ENCODE measurements at places on chromosomes 11 and 22.
A peak's percentile ranks its signal among the peaks of the same experiment; 100 is the strongest.

DNA sequence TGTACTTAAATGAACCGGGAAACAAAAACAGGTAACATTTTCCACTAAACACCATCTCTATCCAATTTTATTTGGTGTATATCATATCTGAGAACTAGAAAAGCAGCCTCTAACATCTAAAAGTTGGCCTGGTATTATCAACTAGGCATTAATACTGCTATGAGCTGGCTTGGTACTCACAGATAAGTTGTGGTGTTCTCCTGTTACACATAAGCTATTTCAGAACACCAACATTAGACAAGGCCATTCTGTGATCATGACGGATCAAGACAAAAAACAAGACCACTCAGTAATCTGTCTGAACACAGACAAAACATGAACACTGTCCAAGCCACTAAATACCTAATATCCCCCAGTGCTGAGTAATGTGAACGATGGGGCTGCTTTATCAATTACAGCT is 11.9 kb downstream of the RIC3 start:
- DNase-seq, result no peak

GRCh38 chr22:25362215-25362882 is 142.9 kb downstream of the CRYBB2 start:
- peak; percentile 50 for DNase-seq

- no peak for DNase-seq
Observed at GRCh38 chr11:94169930-94170545, 41.4 kb downstream of the PANX1 start.

- peak; percentile 97 for DNase-seq
Observed at GRCh38 chr11:9774591-9775397, 110.9 kb downstream of the SWAP70 start.

GRCh38 chr11:113204280-113204679 is 110.1 kb upstream of the TTC12 start:
- no peak for DNase-seq

GRCh38 chr11:111749646-111750045 is 16.5 kb downstream of the PPP2R1B start:
- no peak for DNase-seq

DNA sequence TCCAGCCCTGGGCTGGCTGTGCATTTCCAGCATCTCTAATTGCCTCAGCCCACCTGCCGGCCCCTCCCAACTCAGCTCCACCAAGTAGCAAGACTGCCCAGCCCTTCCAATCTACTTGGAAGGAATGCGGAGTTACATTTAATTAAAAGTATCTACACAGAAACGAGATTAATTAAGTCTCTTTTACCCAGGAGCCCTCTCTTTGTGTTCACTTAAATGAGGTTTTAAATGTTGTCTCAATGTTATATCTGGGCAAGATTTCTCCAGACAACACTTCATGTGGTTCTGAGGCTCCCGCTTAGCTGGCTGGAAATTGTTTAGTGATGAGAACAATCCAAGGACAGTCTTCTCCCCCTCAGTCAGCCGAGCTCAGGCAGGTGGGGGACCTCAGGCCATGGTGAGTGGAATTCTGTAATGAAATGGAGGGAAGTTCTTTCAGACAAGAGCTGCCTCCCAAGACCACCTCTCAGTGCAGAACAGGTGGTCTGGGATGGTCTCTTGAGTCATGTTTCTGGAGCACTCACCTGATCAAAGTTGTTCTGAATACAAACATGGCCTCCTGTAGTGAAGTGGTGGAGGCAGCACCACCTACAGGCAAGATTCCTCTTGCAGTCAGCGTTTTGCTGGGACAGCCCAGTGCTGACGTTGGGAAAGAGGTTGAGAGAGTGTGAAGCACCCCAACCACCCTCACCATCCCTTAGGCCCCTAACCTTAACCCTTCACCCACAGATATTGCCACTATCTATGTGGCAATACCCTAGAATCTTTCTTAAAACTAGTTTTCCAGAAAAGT is 371.6 kb downstream of the CADM1 start:
- DNase-seq, result no peak

DNA sequence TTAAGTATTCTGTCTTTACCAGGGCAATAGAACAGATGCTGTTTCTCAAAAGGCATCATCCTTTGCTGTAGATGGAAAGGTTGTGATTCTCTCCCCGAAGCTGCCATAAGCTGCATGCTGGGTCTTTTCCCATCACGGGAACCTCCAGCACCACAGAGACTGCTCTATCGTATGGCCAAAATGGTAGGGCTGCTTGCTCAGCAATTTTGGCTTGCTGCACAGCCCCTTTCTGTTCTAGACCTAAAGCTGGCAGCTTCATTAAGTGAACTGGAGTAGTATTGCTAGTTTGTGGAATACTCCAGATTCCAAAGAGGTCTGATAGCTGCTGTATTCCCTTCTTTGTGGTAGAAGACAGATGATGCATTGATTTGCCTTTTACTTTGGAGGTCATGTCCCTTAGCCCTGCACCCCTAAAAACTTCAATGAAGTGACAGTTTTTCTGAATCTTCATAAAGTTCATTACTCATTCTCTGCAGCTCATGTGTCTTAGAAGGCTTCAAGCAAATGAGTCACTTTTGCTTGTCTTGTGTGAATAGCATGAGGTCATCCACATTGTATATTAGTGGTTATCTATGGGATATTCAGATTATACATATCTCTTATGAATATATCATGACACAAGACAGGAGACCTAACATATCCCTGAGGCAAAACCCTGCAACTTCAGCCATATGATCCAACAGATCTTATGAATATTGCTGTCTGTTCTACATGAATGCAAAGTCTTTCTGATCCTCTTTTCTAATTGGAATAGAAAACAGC is 245.3 kb downstream of the FAM76B start:
- DNase-seq, result peak; percentile 80

DNA sequence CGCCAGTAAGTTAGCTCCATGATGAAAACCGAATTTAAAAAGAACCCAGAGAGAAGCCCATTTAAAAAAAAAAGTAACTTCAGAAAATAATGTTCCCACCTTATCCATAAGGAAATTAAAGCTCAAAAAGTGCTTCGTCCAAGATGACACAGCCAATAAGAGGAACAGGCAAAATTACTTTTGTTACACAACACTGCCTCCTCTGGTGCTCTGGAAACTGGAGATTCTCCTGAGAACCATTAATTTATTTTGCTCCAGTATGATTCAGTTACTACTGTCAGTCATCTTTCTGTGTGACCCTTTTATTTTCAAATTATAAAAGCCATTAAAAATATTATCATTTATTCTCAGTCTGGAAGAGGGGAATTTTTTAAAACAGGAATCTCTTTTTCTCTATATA is 2.0 kb downstream of the IFT27 start:
- DNase-seq, result peak; percentile 47

DNA sequence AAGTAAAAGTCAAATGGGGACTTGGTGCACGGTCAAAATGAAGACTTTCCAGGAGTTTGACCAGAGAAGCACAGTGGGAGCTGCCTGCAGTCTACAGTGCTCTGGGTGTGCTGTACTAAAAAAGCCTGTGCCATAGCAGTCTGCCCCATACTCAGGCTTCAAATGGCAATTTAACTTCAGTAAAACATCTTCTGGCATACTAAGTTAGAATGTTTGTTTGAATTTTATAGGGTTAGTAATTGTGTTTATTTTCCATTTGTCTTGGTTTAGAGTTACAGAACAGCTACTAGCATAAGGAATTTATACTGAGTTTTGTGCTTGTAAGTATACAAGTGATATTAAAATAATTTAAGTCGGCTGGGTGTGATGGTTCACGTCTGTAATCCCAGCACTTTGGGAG is 29.3 kb upstream of the LIPT2 start:
- no peak for DNase-seq

DNA sequence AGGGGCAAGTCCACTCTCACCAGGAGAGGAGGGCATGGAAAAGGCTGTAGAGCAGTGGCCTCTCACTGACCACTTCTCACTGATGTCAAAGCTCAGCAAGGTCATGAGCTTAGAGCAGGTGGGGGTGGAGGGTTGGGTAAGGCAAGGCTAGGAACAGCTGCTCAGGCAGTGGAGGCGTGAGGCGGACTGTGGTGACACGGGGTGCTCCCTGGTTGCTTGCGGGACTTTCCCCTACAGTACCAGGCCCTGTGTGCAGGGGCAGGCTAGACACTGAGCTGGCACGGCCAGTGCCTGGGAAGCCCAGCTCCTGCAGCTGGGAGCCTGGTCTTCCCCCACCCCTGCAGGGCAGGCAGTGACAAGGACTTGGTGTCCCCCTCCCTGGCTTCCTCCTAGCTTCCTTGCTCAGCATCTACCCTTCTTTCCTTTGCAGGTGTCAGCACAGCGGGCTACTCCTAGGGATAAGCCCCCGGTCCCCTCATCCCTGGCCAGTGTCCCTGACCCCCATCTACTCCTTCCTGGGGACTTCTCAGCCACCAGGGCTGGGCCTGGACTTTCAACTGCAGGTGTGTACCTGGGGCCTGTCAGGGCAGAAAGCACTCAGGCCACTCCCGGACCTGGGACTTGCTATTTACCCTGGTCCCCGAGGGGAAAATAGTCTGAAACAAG is 45.6 kb downstream of the PISD start:
- DNase-seq, result no peak

GRCh38 chr11:19829109-19829837 is 116.6 kb downstream of the NAV2 start:
- DNase-seq, result no peak

- DNase-seq, result no peak
Observed at GRCh38 chr22:49476176-49476575, 351.5 kb downstream of the BRD1 start.

- DNase-seq, result no peak
Observed at GRCh38 chr11:102114032-102114431, 3.8 kb downstream of the YAP1 start.

Data from fibroblast of skin of back (primary cell).